ENCODE measurements at places on chromosomes 12 and 14.

- no peak for DNase-seq
Measured at GRCh38 chr12:51371295-51371953, 19.8 kb downstream of the GALNT6 start.

DNA sequence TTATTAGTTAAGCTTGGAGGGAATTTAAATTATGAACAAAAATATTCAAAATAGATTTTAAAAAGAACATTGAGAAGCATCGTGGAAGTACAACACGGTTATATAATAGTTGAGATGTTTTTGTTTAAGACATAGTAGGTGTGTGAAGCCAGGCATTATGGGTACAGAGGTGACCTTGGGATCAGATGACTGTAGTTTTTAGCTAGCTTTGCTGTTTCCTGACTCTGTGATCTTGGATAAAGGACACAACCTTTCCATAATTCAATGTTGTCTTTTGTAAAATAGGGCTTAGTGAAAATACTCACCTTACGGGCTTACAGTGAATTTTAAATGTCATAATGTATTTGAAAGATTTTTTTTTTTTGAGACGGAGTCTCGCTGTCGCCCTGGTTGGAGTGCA, 239.7 kb downstream of the SLC2A13 start:
- DNase-seq: no peak

GRCh38 chr12:41465526-41465925, 277.4 kb downstream of the PDZRN4 start:
- DNase-seq: no peak

- no peak for DNase-seq
Measured at GRCh38 chr12:52946797-52947547, 1.9 kb upstream of the KRT18 start.

GRCh38 chr12:15323480-15323879, 1.2 kb downstream of the PTPRO start:
- DNase-seq: no peak

- peak; percentile 62 for DNase-seq
Measured at GRCh38 chr14:100066962-100067361, 1.7 kb downstream of the EVL start.

DNA sequence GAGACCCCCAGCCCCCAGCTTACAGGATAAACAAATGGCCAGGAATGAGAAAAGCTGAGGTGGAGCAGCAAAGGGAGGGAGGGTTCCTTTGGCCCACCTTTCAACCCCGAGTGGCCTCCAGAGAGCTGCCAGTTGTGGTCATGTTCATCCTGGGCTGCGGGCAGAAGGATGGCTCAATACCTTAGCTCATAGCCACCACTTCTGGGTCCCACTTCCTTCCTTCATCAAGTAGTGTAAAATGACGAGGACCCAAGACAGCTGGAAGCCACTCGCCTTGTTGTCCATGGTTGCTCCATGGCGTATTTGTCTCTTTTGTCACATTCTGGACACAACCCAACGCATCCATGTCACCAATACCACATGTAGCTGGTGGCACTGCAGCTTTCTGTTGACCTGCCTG, 24.2 kb downstream of the CRACR2A start:
- peak; percentile 65 for DNase-seq

DNA sequence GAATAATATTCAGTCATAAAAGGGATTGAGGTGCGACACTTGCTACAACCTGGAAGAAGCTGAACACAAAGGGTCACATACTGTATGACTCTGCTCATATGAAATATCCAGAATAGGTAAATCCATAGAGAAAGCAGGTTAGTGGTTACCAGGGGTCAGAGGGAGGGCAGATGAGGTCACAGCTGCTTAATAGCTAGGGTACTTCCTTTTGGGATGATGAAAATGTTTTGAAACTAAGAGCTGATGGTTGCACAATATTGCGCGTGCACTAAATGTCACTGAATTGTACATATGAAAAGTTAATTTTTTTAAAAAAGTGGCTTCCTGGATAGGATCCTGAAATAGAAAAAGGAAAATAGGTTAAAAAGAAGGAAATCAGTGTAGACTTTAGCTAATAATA, 23.8 kb downstream of the NEUROD4 start:
- DNase-seq: no peak

DNA sequence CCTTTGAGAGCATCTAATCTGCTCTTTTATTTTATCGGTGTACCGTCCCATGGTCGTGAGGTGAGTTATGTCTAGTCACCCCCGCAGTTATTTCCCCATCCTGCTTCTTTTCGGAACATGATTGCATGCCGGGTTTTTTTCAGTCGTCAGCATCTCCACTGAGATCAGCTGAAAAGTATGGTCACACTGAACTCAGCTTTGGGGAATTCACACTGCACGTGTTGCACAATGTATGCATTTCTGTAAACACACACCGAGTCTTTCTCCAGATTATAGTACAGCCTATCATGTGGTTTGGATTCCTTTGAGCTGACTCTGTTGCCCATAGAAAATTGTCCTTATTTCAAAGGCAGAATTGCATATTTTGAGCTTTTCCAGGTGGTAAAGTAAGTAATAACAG, 24.6 kb downstream of the PLXNC1 start:
- no peak for DNase-seq

- no peak for DNase-seq
Measured at GRCh38 chr14:56808383-56809269, 1.7 kb downstream of the OTX2 start.

DNA sequence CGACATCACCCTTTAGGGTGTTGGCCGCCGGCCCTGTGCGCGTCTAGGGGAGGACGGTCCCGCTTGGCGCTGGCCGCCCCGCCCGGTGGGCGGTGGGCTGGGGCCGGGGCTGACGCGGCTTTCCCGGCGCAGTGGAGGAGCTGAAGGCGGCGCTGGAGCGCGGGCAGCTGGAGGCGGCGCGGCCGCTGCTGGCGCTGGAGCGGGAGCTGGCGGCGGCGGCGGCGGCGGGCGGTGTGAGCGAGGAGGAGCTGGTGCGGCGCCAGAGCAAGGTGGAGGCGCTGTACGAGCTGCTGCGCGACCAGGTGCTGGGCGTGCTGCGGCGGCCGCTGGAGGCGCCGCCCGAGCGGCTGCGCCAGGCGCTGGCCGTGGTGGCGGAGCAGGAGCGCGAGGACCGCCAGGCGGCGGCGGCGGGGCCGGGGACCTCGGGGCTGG, 3.6 kb downstream of the TNFAIP2 start:
- DNase-seq: no peak

- DNase-seq: no peak
Measured at GRCh38 chr12:44117337-44117736, 281.5 kb downstream of the TMEM117 start.

DNA sequence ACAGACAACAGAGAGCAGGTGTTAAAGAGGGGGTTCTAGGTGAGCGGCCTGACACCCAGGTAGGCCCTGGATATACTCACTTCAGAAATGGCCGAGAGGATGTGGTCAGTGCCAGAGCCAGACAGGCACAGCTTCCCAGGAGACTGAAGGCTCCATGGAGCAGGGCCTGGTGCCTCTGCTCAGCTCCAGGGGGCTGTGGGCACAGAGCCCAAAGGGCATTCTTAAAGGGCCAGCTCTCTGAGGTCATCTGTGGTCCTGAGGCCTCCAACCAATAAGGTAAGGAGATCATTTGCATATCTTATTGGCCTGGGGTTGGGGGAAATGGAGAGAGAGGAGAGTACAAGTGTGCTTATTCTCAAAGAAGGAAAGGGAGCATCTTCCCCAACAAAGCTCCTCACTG, 9.7 kb upstream of the PCK2 start:
- DNase-seq: no peak

DNA sequence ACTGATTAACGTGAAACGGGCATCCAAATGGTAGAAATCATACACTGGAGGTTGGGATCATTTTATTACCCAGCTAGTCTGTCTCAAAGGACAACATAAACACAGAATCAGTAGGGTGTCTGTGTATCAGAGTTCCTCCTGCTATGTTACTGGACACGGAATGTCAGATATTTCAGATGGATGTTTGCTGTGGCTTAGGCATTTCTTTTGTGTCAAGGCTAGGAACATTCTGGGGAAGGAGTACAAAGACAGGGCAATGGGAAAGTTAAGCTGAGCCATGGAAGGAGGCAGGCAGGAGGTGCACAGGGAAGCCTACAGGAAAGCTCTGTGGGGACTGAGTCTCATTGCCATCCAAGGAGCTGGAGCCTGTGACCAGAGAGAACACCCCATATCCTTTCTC, 254.6 kb downstream of the C12orf75 start:
- no peak for DNase-seq

- DNase-seq: peak; percentile 32
Measured at GRCh38 chr12:130266751-130267150, 70.9 kb upstream of the PIWIL1 start.

GRCh38 chr12:132145334-132145733, 1.1 kb downstream of the NOC4L start:
- no peak for DNase-seq

GRCh38 chr12:17528394-17528793, 561.6 kb downstream of the RERGL start:
- DNase-seq: no peak

DNA sequence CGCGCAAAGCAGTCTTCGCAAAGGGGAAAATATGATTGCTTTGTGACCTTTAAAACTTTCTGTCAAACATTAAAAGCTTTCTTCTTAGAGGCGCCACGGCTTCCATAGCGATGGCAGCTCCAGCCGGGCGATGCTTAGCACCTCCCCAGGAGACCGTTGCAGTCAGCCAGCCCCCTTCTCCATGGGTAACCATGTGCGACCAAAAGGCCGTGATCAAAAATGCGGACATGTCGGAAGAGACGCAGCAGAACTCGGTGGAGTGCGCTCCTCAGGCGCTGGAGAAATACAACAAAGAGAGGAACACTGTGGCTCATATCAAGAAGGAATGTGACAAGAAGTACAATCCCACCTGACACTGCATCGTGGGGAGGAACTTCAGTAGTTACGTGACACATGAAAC, 12.7 kb upstream of the STON2 start:
- no peak for DNase-seq

- DNase-seq: no peak
Measured at GRCh38 chr14:68523989-68524725, 268.7 kb downstream of the ZFP36L1 start.

- DNase-seq: no peak
Measured at GRCh38 chr12:117749431-117749830, 219.4 kb downstream of the KSR2 start.

DNA sequence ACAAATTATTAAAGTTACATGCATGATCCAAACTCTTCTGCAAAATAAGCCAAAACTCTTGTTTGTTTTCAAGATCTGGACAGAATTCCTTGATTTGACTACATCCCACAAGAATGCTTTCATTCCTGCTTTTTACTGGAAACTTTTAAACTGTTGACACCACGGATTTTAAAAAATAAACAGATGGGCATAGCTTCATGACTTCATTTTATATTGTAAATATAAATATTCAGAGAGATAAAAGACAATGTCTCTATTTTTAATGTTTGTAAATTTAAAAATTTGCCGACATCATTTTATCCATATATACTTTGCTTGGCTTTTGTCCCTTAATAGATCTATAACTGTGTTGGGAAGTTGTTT, 134.3 kb upstream of the DCN start:
- no peak for DNase-seq

All from DND-41 (cell line).